WTC11 (cell line): ENCODE measurements at places on chromosomes 12 and 14. TPM values are rescaled to one million over a fixed set of nuclear protein-coding genes. Genes with fewer than 3 reads are reported as not detected.

CD69 gene
- total RNA-seq: 0.34 to 0.60 TPM (median 0.42 TPM) in 3 replicates

- no peak overlapping the region for H3K4me3 ChIP-seq
- no peaks in the 10 kb centered on the region for H3K36me3 ChIP-seq
- H3K27ac ChIP-seq: no peak overlapping the region
- peaks cover 2% of the 10 kb centered on the region; the same call in 1 of the 2 replicates for H3K4me1 ChIP-seq
Observed at GRCh38 chr14:104282332-104283196, 144.2 kb downstream of the KIF26A start.

GRCh38 chr14:65329911-65330310 lies 82.6 kb upstream of the FUT8 start:
- no peak for DNase-seq
- H3K4me3 ChIP-seq: no peak overlapping the region
- no peak overlapping the region for H3K27ac ChIP-seq
- no peaks in the 10 kb centered on the region for H3K36me3 ChIP-seq
- H3K27me3 ChIP-seq: peaks cover 53% of the 10 kb centered on the region

KCNH5 gene
- 0.60 to 1.4 TPM (median 0.76 TPM) in 3 replicates for total RNA-seq

ACACB gene
- 20.0 to 21.6 TPM (median 20.9 TPM) in 3 replicates for total RNA-seq

GRCh38 chr14:91980157-91980556 lies 32.7 kb upstream of the FBLN5 start:
- H3K4me3 ChIP-seq: no peak overlapping the region
- DNase-seq: no peak
- H3K27me3 ChIP-seq: no peaks in the 10 kb centered on the region
- H3K4me1 ChIP-seq: no peaks in the 10 kb centered on the region
- peaks cover 18% of the 10 kb centered on the region for H3K36me3 ChIP-seq
